ENCODE measurements at places on chromosomes 1 and 21.

GRCh38 chr1:153978274-153978909 lies 918 bp upstream of the JTB start:
- DNase-seq, result no peak

DNA sequence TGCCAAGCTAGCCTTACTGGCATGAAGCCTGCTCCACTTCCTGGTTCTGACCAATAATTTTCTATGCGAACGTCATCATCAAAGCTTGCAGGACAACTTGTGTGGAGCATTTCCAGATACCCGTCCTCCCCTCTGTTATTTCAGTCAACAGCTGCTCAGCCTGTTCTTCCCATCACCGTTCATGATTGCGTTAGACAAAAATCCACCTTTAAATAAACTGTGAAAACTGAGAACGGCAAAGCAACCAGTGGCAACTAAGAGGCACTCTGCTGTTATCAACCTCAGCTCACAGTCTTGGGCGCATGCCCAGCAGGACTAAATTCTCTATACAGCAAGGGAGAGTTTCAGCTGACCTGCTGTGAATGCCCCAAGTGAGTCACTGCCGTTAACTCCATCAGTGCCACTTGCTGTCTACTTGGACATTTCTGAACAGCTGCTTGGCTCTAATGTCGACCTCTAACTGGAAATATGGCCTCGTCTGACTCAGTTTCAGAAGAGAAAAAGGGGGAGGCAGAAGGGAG lies 207.4 kb upstream of the RUNX1 start:
- no peak for DNase-seq

DNA sequence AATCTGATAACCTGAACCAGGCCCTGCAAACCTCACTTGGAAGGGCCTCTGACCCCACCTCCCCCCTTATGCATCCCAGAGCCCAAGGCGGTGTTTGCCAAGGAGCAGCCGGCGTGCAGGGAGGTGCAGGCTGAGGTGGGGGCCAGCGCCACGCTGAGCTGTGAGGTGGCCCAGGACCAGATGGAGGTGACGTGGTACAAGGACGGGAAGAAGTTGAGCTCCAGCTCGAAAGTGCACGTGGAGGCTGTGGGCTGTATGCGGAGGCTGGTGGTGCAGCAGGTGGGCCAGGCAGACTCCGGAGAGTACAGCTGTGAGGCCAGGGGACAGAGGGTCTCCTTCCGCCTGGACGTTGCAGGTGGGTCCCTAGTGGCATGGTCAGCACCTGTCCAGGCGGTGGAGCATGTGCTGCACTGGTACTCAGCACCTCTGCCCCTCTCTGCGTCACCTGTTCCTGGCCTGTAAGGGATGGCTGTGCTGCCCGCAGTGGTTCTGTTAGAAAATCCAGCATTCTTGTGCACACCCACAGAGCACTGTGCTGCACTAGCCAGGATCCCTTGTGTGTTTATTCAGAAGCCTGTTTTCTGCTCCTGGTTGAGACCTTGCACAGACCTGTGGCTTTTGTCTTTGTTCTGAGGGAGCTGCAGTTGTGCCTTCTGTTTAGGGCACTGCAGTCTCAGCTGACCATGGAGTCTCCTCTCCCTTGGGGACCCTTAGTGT lies 11.6 kb downstream of the OBSCN start:
- no peak for DNase-seq

DNA sequence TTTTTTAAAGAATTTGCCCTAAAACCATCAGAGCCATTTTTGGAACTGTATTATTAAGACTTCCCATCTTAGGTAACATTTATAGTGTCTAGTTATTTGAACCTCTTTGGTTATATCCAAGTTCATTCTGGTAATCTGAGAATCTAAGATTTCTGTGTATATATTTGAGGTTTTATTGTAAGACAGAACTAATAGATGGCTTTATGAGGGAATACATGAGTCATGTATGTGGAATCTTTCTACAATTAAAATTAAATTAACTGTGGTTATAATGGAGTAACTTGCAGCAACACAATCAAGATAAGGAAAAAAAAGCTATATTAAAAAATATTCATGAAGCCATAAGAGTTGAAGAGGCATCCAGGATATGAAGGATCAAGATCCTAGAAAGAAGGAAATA lies 92.1 kb downstream of the UBE2U start:
- DNase-seq, result no peak

DNA sequence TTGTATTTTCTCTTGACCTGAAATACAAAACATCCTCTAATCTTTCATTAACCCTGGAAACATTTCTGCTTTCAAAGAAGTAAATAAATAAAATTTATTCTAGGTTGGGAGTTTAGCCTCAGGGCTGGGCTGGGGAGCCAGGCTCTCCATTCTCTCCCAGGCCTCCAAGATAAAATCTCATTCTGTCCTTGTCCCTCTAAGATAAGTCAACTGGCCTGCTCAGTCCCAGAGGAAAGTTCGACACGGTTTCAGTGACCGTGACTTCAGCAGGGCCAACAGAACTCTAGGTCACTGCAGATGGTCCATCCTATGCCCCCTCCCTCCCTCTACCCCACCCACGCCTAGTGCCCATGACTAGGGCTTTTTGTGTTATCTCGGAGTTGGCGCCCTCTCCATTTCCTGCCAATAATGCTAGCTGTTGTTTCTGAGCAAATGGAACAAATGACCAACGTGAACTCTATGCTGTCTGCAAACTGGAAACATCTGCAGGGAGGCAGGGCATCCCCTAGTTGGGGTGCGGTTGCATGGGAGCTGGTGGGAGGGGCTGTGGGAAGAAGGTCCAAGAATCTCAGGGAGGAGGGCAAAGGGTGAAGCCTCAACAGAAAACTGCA lies 10.1 kb upstream of the ADORA3 start:
- DNase-seq, result no peak

DNA sequence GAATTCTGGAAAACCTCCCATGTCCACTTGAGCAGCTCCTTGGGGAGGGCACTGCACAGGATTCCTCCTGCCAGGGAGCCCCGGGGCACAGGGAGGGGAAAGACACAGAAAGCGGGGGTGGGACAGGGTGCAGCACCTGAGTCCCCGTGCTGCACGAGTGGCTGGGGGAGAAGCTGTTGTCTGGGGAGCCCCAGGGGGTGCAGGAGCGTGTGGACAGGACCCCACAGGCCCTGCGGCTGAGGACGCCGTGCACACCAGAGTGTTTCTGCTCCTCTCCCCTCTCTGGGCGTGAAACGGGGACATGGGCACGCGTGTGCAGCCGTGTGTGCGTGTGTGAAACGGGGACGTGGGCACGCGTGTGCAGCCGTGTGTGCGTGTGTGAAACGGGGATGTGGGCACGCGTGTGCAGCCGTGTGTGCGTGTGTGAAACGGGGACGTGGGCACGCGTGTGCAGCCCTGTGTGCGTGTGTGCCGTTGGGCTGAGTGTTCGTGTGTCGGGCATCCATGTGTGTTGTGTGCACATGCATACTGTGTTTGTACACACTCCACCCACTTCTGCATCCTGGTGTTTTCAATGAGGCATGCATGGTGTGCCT lies 21.9 kb downstream of the FAAP20 start:
- DNase-seq, result no peak

GRCh38 chr1:92425617-92426016 lies 61.1 kb downstream of the GFI1 start:
- DNase-seq, result no peak

DNA sequence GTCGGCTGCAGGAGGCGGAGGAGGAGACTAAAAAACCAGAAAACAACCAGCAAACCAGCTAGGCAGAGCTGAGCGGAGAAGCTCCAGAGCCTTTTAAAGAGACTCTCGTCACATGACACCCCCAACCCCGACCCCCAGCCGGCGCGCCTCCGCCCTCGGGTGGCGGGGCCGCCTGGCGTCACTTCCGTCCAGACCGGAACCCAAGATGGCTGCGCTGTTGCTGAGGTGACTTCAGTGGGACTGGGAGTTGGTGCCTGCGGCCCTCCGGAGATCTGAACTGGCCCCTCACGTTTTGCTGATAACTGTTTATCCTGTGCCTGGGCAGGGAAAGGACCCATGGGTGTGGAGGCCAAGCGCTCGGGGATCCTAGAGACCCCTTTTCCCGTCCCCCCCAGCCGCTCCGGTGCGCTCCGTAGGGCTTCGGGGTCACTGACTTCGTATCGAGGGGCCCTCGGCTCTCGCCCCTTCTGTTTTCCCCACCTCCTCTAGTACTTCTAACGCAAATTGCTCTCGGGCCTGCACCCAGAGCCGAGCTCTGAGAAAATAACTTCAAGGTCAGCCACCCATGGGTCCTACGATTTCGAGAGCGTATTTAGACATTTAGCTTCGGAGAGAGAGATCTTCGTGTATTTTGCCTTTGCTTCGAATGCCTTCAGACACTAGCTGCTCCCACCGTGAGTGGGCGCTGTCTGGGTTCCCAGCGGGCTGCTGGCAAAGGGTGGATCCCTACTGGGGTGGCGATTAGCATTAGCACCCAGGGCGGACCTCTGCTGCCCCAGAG lies at the start of gene SDHC:
Gene SDHC (plus strand): TSS at position 181 of the 781 bp plus-strand sequence. CDS start 25 bp downstream, at position 206.
- peak; percentile 95 for DNase-seq

GRCh38 chr21:41269535-41269934 lies 47.1 kb upstream of the FAM3B start:
- DNase-seq, result no peak

DNA sequence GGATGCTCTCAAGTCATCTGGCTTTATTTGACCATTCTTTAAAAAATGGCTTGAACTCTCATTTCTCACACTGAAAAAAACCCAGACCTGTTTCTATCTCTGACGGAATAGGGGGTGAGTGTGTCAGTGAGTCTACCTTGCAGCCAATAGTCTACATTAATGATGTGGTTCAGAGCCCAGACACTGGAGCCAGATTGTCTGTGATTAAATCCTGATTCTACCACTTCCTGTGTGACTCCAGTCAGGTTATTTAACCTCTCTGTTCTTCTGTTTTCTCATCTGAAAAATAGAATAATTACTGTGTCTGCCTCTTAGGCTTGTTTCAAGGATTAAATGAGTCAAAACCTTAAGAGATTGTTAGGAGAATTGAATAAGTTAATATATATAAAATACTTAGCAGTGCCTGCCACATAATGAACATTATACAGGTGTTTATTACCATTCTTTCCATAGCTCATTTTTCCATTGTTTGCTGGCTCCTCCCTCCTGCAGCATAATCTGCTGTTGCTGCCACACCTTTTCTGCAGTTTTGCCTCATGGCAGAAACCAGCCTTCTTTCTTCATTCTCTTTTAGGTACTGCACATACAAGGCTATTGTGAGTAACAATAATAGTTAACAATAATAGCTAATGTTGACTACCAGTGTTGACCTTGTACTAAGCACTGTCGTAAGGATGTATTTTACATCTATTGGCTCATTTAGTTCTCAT lies 157.6 kb upstream of the IVNS1ABP start:
- DNase-seq, result no peak

DNA sequence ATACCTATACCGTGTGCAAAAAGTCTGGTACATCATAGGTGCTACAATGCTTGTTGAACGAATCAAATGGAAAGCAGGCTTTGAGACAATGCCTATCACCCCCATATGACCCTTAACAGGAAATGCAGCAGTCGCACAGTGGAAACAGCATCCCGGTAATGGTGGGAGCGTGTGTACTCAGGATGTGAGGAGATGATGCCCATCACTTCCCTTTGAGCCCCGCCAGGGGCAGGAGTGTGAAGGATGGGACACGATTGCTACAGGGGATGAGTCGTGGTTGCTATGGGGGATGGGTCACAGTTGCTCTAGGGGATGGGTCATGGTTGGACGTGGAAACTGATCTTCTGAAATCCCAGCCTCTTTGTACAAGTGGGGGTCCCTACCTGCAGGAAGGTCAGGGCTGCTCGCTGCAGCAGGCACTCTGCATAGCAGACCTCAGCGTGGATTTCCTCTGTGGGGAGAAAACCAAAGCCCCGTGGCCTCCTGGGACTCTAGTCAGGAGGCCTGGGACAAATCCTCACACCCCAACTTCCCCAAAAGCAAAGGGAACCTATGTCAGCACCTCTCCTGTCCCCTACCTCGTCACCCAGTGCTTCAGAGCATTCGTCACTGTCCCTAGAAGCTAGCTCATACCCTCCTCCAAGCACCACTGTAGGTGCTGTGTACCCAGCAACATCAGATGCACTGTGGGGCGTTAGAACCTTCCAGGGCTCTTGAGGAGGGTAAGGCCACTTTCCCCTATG lies 19.3 kb downstream of the TTC39A start:
- no peak for DNase-seq

DNA sequence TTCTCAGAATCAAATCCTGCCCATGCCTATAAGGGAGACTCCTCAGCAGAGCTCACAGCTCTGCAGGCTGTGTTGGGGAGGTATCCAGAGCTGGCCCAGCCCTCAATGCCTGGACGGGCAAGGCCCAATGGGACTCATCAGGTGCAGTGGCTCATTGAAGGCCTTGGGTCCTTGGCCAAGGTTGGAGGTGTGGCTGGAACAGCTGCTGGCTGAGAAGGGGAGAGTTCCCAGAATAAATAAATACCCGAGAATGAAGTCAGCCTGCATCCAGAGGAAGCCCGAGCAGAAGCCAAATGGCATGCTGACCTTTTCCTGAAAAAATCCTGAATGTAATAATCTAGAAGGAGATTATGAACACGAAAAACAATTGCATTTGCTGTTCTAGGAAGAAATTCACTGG lies 25.2 kb upstream of the IKBKE start:
- no peak for DNase-seq

GRCh38 chr1:76826072-76826845 lies 41.0 kb upstream of the ST6GALNAC5 start:
- no peak for DNase-seq

DNA sequence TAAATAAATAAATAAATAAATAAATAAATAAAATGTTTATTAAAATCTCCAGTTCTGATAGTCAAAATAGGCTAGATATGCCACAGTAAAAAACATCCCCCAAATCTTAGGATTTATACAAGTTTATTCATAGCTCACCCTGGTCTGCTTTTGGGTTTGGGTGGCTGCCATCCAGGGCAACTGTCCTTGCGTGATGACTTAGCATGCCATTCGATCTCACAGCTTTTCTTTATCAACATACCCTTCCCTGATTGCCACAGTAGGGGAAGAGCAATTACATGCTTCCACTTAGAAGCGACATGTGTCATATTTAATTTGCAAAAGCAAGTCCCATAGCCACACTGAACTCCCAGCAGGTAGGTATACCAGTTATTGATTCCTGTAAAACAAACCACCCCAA lies 52.7 kb downstream of the TEX35 start:
- DNase-seq, result no peak

- no peak for DNase-seq
Measured at GRCh38 chr1:14304381-14304865, 294.1 kb upstream of the KAZN start.

DNA sequence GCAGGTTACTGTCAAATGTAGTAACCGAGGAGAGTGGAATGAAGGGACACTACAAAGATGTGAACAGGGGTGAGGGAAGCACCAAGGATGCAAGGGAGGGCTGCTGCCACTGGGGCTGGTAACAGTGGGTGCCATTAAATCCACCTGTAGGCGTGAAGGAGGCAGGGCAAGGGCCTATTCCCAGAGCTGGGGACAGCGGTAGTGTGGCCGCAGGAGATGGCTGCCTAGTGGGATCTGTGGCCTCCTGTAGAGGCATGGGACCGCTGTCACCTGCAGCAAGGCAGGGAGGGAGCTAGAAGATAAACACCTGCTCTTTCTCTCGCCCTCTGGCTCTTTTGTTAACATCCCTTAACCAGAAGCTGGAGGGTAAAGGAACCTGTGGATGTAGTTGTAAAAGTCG lies 80.5 kb upstream of the CNIH3 start:
- no peak for DNase-seq
